ENCODE measurements at places on chromosomes 4 and X.

DNA sequence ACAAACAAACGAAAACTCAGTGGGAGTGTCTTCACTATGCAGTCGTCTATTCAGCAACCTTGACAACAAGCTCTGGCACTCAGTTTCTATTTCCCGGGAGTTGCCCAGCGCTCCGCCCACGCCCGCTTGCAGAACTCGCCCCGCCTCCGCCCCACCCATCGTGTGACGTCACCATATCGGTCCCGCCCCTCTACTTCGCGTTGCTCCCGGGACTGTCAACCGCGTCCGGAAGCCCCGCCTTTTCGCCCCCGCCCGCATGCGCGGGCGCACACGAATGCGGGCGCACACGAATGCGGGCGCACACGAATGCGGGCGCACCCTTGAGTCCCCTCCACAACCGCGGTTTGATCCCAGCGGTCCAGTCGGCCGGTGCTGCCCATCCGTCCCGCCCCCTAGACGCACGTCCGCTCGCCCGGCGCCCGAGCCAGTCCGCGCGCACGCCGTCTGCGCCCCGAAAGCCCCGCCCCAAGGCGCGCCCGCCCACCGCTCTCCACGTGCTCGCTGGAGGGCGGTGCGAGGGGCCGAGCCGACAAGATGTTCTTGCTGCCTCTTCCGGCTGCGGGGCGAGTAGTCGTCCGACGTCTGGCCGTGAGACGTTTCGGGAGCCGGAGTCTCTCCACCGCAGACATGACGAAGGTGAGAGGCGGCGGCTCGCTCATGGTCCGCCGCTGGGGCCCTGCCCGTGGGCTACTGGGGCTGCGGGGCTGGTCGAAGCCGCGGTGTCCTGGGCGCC, at the start of gene LAP3:
TSS of gene LAP3 (plus strand) at position 267 of the 733 bp plus-strand sequence. CDS start at position 535, 268 bp downstream.
- DNase-seq: peak; percentile 90

DNA sequence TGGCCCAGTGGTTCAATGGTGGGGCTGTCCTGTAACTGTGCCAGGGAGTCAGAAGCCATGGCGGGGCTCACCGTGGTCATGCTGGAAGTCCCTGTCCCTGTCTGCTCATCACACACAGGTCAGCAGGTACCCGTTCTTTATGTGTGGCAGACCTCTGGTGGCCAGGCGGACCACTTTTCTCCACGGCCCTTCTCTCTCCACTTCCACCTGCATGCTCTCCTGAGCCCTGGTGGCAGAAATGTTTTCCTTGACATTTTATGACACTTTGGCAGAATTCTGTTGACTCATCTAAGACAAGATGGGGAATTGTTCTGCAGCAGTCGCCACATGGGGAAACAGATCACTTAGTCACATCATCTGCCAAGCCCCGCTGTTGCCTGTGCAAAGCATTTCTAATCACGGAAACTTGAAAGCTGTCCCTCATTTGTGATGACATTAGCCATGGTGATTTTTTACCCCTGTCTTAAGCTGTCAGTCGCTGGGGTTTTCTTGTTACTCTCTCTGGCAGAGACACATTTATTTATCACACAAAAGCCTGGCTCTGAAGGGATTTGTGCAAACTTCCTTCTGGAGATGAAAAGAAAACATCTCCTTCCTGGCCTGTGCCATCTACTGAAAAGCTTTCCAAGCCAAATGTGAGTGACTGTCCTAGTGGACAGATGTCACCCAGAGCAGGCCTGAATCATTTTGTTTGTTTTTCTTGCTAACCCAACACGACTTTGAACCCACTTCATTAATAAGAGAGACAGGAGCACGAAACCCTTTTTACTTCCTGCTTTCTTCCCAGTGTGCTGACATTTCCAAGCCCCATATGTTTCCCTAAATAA, 38.8 kb upstream of the STIM2 start:
- DNase-seq: no peak

GRCh38 chrX:39818750-39819149, 279.0 kb downstream of the BCOR start:
- DNase-seq: no peak

- DNase-seq: no peak
Measured at GRCh38 chr4:98305576-98305975, 44.4 kb downstream of the RAP1GDS1 start.

DNA sequence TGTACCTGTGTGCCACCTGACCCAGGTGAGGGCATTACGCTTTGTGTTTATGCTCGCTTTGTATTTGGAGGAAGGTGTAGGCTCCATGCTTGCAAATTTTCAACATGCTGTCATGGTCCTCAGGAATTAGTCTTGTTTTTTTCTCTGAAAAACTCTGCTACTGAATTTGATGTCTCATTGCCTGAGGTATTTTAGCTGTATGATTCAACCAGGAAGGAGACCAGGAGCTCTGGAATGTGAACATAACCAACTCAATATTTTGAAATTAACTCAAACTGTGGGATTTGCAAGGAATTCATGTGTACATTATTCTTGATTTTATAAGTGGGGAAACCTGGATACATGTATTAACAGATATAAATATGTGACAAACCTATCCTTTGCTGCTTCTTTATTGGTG, 134.1 kb downstream of the SLC4A4 start:
- peak; percentile 8 for DNase-seq

DNA sequence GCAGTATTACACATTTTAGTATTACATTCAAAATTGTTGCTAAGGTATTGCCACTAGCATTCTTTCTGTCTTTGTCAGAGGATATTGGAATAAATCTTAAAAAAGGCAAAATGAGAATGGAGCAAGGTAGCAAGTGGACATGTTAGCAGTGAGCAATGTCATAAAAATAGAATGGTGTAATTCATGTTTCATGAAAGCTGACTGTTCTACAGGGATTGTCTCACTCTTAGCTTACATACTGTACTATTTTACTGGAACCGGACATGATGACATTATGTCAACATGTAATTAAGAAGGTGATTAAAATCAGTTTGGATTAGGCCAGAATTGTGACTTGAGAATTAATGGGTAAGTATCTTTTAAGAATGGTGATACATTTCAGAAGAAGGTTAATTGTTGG, 1086.2 kb downstream of the STIM2 start:
- no peak for DNase-seq

DNA sequence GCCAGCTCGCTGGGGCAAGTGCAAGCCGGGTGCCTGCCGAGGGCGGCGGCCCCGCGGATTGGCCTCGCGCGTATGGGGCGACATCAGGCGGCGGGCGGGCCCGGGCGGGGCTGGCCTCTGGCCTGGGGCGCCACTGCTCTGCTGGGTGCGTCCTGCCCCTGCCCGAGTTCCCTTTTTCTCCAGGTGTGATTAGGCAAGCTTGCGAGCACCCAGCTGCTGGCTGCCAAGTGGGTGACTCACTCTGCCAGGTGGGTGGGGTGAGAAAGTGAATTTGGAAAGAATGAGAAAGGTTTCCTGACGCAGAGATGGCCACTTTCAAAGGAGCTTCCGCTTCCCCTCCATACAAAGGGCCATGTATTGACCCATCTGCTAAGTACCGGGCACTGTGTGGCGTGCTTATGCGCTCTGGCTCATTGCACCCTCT, 32.5 kb downstream of the FGFBP1 start:
- no peak for DNase-seq

GRCh38 chrX:283115-283845, 2.1 kb downstream of the PLCXD1 start:
- no peak for DNase-seq

DNA sequence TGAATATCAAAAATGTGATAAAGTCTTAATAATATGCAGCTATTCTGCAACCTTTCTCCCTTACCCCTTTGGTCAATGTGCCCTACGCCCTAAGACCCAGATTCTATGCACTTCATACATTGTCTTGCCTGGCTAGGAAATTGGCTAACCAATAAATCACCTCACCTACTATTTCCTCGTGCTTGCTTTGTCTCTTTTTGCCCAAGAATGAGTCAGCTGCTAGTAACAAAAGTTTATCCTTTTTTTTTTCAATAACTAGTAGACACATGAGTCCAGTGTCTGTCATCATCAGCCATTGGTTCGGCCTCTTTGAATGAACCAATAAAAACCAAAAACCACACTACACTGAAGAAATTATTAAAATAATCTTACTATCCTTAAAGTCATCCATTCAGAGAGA, 387.1 kb downstream of the PPP3CA start:
- DNase-seq: no peak

- DNase-seq: no peak
Measured at GRCh38 chrX:19902110-19902509, 14.7 kb upstream of the SH3KBP1 start.

GRCh38 chr4:77043507-77044136, 32.2 kb downstream of the CCNI start:
- no peak for DNase-seq

DNA sequence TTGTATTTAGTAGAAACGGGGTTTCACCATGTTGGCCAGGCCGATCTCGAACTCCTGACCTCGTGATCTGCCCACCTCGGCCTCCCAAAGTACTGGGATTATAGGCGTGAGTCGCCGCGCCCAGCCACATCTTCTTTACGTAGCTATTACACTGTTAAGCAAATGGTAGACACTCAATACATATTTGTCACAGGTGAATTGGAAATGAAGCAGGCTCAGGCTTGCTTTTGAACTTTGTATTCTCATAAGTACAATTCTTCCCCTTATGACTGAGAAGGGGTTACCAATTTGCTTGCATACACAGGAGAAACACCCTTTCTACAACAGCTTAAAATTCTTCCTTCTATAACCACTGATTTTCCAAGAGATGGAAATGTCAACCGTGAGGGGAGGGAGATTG, 787 bp upstream of the SRPX2 start:
- DNase-seq: no peak

GRCh38 chr4:174709526-174709925, 119.5 kb downstream of the GLRA3 start:
- DNase-seq: no peak

DNA sequence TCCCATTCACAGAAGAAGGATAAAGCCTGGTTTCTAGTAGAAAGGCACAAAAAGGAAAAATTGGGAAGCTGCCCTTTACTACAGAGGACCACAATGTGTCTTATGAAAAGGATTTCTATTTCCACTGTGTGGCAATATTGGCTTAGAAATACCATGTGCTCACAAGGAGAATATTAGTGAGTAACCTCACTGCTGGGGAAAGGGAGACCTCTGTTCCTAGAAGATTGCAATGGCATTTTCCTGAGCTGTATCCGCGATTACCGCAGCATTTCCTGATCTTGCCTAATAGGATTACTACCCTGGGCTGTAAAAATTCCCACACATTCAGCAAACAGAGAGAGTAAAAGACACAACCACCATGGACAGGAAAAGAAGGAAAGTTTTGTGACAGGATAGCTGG, 308.8 kb upstream of the TECRL start:
- DNase-seq: no peak

DNA sequence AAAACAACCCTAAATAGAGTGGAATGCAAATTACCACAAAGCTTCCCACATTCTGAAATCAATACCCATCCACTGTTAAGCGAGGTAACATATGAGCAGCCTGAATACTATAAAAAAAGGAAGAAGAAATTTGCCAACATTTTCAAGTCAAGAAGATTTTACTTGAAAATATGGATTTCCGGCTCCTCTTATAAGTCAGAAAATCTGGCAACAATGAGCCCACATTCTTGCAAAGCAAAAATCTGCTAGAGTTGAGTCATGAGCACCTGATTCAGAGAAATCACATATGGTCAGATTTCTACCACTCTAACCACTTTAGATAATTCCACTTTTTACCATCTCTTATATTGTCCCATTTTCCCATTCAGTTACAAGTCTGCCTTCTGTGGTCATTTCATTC, 395.7 kb downstream of the DTHD1 start:
- DNase-seq: no peak

GRCh38 chr4:128847082-128847724, 37.7 kb downstream of the JADE1 start:
- DNase-seq: no peak

DNA sequence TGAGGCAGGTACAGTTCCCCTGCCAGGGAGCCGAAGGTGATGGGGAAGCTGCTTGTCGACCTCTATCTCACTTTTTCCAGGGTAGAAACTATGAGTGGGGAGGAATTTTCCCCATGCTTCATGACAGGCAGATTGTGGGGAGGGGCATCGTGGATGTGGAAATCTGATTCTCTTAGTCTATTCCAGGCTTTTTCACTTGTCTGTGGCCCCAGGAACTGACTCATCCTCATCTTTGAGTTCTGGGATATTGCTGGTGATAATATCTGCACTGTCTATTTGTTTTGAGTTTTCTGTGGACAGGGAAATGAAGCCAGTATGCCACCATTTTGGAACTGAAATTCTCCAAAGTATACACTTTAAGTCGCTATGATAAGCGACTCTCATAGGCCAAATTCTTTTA, 7.6 kb upstream of the TLR2 start:
- DNase-seq: no peak

DNA sequence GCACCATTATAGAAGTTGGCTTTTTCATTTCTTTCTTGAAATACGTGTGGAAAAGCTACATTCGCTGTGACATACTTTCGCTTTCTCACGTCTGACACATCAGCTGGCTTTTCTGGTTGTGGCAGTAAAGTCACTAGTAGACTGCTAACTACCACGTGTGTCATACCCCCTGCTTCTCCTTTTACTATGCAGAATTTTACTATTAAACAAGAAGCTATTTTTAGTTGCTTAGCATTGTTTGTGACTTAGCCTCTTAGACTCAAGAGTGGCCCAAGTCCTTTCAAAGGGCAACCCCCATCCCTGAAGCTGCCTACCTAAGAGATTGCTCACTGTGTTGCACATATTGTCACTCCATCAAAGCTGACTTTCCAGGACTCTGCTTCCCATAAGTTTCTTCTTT, 2.1 kb upstream of the IL2 start:
- no peak for DNase-seq

GRCh38 chr4:144353292-144353691, 212.8 kb upstream of the GYPA start:
- no peak for DNase-seq

- DNase-seq: no peak
Measured at GRCh38 chrX:138711399-138712347, at the start of gene FGF13. TSS of gene FGF13 (minus strand) at chrX:138711717. CDS start at chrX:138711003, 714 bp downstream.

DNA sequence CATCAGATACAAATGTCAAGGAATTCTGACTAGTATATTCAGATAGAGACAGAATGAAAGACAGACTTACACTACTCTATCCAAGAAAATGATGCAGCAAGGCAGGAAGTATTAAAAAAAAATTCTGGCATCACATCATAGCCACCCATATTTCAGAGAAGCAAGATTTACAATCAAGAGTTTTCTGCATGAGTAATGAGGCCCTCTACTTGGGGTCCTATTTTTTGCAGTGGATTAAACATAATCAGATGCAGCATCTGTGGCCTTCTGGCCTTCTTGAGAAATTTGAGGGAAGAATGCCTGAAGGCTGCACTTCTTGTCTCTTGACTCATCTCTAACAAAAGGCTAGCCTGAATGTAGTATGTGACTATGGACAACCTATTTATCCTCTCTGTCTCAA, 48.2 kb upstream of the SLIT2 start:
- no peak for DNase-seq

DNA sequence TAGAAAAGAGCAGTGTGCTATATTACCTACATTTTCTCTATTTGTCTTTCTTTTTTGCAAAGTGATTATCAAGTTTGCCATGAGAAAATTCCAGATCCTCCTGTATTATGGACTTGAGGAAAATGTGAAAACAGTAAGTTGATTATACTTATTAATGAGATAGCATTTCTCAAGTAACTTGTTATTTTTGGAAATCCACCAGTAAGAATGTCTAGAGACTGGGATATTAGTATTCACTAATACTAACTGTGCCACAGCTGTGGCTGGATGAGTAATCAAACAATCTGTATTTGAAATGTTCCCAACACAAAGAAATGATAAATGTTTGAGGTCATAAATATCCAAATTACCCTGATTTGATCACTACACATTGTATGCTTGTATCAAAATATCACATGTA, 147.0 kb upstream of the CTSO start:
- no peak for DNase-seq

- DNase-seq: no peak
Measured at GRCh38 chr4:55475394-55476243, 71.1 kb downstream of the CLOCK start.
